ENCODE measurements at places on chromosomes 3 and 15.

DNA sequence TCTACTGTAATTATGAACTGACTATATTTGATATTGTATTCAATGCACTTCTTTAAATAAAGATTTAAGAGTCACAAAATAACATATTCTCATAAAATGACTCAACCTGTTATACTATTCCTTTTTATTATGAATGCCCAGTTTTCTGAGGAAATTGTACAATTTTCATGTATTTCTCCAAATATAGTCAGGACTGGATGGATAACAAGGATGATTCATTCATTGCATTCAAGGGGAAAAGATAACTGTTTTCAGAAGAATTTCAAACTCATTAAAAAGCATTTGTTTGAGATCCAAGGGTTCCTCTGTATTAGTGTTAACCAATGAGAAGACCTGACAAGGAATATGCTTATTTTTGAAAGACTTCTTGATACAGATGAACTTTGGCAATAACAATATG is 163.7 kb downstream of the MEIS2 start:
- no peak for DNase-seq

DNA sequence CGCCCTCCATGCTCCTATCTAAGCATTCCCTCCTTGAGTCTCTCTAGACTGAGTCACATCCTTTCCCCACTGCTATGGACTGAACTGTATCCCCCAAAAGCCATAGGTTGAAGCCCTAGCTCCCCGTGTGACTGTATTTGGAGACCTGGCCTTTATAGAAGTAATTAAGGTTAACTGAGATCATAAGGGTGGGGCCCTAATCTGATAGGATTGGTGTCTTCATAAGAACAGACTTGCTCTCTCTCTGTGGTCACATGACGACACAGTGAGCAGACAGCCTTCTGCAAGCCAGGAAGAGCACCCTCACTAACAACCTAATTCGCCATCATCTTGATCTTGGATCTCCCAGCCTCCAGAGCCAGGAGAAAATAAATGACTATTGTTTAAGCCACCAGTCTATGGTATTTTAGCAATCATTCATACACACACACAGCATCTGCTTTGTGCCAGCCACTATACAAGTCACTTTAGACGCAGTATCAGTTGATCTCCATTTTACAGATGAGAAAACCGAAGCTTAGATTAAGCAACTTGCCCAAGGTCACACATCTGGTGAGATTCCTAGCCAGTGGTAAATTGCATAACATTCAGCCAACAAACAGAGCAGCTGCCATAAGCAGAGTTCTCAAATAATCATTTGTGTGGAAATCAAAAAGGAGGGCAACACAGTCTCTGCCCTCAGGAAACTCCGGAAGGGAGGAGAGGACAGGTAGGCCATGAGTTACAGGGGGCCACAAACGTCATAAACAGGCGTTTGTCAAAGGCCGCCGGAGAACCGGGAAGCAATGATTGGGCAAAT is 66.3 kb upstream of the HES1 start:
- DNase-seq, result no peak

DNA sequence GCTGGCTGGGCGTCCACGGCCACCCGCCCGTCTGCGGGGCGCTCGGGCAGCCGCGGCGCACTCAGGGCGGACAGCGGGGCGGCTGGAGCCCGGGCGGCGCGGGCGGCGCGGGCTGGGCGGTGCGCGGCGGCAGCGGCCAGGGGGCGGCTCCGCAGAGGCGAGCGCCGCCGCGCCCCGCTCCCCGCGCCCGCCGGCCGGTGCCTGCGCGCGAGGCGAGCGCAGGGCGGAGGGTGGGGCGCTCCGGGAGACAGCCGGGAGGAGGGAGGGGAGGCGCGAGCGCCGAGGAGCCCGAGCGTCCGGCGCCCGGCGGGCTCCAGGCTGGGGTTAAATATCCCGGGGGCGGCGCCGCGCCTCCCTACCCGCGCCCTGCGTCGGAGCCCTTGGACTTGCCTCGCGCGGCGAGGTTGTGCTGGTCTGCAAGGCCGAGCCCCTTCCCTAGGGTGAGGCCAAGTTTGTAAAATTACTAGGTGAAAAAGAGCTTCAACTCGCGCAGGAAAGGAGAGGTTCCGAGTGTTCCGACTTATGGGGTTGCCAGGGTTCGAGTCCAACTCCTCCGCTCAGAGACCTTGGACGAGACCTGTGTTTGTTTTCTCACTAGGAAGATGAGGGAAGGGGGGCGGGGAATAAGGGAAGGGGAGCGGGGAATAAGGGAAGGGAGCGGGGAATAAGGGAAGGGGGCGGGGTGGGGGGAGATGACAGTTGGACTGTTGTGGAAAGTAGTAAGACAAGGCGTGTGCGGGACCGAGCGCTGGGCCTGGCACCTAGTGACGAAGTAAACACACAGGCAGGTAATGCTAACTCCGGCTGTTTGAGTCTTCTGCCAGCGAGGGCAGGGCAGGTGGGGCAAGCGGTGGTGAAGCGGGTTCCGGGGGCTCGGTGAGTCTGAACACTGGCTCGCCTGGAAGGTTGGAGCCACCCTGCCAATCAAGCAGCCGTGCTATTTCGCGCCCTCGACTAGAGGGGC is at the start of gene TNFAIP8L3:
Gene TNFAIP8L3 (minus strand): TSS at position 301 of the 964 bp plus-strand sequence. CDS start 311 bp downstream, outside the sequence.
- peak; percentile 10 for DNase-seq

- DNase-seq, result no peak
These were observed 126.4 kb upstream of the SMAD3 start for GRCh38 chr15:66939016-66939415.

DNA sequence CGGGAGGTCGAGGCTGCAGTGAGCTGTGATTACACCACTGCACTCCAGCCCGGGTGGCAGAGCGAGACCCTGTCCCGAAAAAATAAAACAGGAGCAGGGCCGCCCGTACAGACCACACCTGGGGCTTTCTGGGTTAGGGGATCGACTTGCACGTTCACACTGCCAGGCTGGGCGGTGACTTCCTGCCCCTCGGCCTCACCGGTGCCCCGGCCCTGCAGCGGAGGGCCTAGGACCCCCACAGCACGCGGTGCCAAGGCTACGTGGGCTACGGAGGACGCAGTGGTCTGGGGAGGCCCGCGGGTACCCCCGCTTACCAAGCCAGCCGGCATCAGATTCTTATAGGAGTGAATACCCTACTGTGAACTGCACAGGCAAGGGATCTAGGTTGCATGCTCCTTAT is 11.6 kb upstream of the TTC14 start:
- no peak for DNase-seq
